Prostate gland (tissue), 2 donors: ENCODE measurements at places on chromosomes 2 and 18. TPM values are rescaled to one million over a fixed set of nuclear protein-coding genes. Genes with fewer than 3 reads are reported as not detected.

DNA sequence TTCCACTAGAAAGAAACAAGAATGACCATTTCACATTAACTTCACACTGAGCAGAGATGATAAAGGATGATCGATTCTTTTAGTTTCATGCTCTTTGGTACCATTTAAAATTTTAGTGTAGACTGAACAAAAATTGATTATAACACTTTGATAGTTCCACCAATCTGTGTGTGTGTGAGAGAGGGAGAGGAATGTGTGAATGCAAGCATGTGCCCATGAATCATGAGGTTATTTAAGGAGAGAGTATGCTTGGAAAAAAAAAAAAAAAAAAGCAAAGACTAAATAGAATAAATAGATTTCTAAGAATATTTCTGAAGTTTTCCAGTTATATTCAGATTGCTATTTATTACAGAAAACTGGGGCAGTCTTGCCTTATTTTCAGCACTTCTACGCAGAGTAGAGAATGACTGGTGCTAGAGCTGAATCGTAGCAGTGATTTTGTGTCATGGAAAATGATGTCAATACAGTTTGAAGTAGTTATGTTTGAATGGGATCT, 900.8 kb downstream of the SLC4A3 start:
- DNase-seq, result no peak

DNA sequence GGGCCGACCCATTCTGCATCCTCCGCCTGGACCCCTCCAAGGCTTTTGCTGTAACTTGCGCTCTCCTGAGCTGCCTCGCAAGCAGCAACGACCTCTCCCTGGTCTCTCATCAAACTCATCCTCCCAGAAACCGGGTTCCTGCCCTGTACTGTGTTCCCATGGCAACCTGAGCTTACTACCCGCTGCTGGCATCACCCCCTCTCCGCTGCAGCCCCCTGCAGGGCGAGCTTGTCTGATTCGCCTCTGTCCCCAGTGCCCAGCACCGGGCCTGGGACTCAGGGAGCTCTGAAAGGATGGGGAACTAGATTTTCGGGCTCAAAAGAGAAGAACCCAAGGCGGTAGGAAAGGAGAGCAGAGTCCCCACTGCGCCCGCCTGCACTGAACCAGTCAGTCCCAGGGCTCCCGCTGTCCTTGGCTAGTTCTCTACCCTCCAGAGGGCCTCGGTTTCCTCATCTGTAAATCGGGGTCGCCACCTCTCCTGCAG, 463 bp downstream of the HS1BP3 start:
- DNase-seq, result no peak

GRCh38 chr18:77088963-77089722, 43.4 kb downstream of the MBP start:
- DNase-seq, result no peak

DNA sequence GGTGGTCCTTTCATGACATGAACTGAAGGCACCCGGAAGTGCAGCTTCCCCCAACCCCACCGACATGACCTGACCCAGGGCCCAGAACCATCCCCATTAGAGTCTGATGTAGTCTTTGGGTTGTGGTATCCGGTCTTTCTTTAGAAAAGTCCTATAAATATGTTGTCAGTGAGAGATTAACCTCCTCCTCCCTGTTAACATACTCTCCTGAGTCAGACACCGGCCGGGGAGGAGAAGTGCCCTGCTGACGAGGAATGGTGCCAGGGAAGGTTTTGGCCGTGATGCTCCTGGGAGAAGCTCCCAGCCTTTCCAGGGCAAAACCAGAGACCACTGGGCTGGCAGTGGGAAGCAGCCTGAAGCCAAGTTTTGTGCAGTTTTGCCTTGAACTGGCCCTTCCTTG, 109.0 kb downstream of the LAMA3 start:
- no peak for DNase-seq

- DNase-seq, result no peak
Observed at GRCh38 chr2:88857274-88857741, 165.8 kb downstream of the RPIA start.

DNA sequence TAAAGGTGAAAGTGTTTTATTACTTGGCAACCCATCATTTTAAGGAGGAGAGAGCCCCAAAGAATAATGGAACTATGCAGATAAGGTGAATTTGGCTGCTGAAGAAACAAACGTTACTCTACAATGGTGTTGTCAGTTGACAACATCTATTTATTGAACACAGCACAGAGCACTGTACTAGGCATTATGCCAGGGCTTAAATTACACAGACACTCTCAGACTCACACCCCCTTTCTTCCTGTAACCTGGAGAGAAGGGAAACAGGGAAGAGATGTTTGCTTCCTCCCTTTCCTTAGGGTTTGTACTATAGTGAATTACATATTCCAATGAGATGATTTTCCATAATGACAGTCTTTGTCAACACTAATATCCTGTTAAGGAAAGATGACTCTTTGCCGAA, 94.0 kb upstream of the ATP5MC3 start:
- no peak for DNase-seq

DNA sequence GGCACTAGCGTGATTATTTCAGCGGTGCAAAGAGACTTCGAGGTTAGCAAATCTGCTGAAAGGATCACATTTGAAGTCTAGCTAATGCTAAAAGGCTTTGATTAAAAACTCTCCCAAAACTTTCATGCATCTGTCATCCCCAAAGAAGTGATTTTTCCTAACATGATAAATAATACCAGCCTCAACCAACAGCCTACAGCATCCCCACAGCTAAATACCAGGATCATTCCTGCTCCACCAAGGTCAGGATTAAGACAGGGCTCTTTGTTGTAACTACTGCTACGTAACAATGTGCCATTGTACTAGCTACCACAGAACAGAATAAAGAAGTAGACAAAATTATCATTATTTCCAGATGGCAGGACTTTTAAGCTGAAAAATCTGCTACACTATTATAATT, 1.6 kb downstream of the OR6B3 start:
- DNase-seq, result no peak

- DNase-seq, result no peak
Observed at GRCh38 chr18:80037869-80038630, 3.8 kb downstream of the RBFA start.

IL36B gene
- total RNA-seq, result not detected

VWA3B gene
- 4.0 TPM for total RNA-seq

- DNase-seq, result no peak
Observed at GRCh38 chr2:37287966-37288365, 36.7 kb downstream of the PRKD3 start.
